AG04450 (cell line): ENCODE measurements at places on chromosomes 7 and 10.

DNA sequence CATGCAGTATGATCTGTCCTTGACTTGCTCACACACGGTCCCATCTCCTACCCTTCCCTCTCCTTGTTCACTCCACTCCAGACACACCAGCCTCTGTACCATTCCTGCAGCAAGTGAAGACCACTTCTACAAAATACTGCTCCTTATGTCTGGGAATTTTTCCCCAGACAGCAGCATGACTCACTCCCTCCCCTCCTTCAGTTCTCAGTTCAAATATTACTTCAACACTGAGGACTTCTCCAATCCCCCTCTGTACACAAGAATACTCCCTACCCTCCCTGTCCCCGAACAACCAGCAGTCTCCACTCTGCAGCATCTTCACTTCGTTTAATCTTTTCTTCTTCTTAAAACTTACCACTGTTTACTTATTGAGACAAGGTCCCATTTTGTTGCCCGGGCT lies 474.0 kb downstream of the GPAM start:
- no peak for DNase-seq

GRCh38 chr7:29356631-29357030 lies 162.1 kb downstream of the CHN2 start:
- no peak for DNase-seq

GRCh38 chr7:70416347-70416985 lies 715.5 kb upstream of the GALNT17 start:
- DNase-seq, result no peak

DNA sequence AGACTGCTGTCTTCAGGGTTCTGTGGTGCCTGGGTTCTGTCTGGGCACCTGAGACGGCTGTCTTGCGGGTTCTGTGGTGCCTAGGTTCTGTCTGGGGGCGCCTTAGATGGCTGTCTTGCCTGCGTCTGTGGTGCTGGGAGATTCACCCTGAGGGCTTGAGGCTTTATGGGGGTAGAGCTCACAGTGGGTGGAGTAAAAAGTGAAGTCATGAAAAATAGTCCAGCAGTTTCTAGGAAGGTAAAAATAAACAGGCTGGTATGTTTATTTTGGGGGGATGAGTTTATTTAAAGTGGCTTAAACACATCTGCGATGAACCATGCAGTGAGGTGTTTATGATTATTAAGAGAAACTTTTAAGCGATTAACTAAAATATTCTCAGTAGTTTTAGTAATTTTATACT lies 64.2 kb downstream of the NKX6-2 start:
- no peak for DNase-seq

- DNase-seq, result no peak
Measured at GRCh38 chr7:73885975-73886798, 25.2 kb downstream of the TMEM270 start.
